ENCODE measurements at places on chromosomes 5 and 9. TPM values are rescaled to one million over a fixed set of nuclear protein-coding genes. Genes with fewer than 3 reads are reported as not detected.

DNA sequence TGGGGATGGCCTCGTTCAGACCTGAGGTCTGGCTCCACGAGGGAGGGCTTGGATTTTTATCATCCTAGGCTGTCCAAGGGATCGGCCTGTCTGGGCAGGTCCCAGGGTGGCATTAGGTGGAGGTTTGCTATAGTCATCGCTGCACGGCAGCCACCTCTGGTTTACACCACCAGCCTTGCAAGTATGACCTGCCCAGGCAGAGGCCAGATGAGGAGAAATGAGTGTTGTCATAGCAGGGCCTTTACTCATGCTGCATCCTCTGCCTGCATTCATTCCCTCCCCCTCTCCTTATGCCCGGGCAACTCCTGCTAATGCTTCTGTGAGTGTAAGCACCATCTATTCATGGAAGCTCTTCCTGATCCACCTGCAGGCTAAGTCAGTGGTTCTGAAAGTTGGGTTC is 15.3 kb upstream of the NDST1 start:
- no peaks in the 10 kb centered on the region for H3K36me3 ChIP-seq
- H3K4me3 ChIP-seq = no peak overlapping the region
- no peak overlapping the region for H3K27ac ChIP-seq
- no peaks in the 10 kb centered on the region for H3K4me1 ChIP-seq
- DNase-seq = no peak
- peaks cover 7% of the 10 kb centered on the region for H3K27me3 ChIP-seq

- no peaks in the 10 kb centered on the region for H3K36me3 ChIP-seq
- H3K27me3 ChIP-seq = no peaks in the 10 kb centered on the region
- peak overlapping the region; percentile 83 for H3K27ac ChIP-seq
- H3K4me1 ChIP-seq = peaks cover 48% of the 10 kb centered on the region
- no peak for DNase-seq
Observed at GRCh38 chr5:173056783-173057061, 570 bp downstream of the CREBRF start.

- H3K4me1 ChIP-seq = peaks cover 80% of the 10 kb centered on the region
- peak overlapping the region; percentile 70 for H3K4me3 ChIP-seq
- DNase-seq = no peak
- no peaks in the 10 kb centered on the region for H3K36me3 ChIP-seq
- no peaks in the 10 kb centered on the region for H3K27me3 ChIP-seq
Observed at GRCh38 chr5:96942078-96942477, 6.2 kb downstream of the LNPEP start.

GRCh38 chr9:133529457-133529856 is 4.7 kb upstream of the MYMK start:
- no peaks in the 10 kb centered on the region for H3K36me3 ChIP-seq
- no peak overlapping the region for H3K27ac ChIP-seq
- DNase-seq = no peak
- no peaks in the 10 kb centered on the region for H3K27me3 ChIP-seq
- no peak overlapping the region for H3K4me3 ChIP-seq

DNA sequence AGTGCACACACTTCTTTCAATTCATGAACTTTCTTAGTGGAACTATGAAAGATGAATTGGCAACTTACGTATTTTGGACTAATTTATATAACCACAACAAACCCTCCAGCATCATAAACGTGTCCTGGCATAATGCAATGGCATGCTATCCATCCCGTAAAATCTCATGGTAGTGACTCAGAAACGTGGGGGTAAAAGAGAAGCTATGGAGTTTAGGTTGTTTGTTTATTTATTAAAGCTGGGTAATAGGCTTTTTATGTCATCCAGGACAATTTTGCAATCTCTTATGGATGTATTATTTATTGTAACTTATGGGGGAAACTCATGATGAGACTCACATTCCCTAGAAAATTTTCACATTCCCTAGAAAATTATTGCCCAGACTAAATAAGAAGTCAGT is 106.3 kb downstream of the GDA start:
- no peak for DNase-seq
- no peak overlapping the region for H3K4me3 ChIP-seq
- H3K4me1 ChIP-seq = no peaks in the 10 kb centered on the region
- no peaks in the 10 kb centered on the region for H3K36me3 ChIP-seq
- peaks cover 23% of the 10 kb centered on the region for H3K27me3 ChIP-seq

DNA sequence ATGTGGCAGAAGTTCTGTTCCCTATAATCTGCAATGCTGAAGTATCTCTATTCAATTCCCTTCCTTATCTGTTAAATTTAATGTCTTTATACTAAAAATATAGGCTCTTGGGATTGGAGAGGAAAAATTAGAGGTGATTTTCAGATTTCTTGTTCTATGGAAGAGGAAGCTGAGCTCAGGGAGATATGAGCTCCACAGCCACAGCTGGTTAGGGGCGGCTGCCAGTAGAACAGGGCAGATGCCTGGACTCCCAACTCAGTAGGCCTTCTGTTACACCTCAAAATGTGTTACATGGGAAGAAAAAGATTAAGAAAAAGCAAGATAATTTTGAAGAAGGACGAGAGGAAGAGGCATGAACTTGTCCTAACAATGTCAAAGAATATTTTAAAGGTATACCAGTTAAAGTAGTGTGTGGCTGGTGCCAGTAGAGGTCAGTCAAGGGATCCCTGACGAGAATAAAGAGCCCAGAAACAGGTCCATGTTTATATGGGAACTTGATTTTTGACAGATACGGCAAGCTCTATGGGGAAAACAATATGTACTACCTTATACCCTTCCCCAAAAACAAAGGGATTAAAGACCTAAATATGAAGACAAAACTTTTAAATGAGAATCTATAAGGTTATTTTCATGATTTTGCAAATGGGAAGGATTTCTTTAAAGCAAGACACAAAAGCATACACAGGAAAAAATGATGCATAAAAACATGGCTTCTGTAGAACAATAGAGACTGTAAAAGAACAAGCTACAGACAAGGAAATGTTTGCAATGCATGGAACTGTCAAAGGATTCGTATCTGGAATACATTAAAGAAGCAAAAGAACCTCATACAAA is 28.7 kb downstream of the DNAJC21 start:
- H3K36me3 ChIP-seq = no peaks in the 10 kb centered on the region
- no peaks in the 10 kb centered on the region for H3K4me1 ChIP-seq
- H3K4me3 ChIP-seq = no peak overlapping the region

DNA sequence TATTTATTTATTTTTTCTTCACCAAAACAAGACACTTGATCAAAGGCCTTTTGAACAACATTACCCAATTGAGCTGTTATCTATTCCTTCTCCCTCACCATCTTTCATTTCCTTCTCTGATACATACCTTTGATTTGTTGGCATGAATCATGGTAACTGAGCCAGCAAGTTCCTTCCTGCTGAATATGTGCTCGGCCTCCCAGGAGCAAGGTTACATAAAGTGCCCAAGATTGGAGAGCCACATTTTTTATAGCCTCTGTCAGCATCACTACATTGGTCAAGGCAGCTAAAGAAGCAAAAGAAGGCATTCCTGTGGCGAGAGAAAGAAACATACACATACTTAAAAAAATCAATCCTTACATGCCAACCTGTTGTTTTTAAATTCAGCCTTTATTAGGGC is 369.6 kb downstream of the CYLC2 start:
- DNase-seq = no peak
- no peak overlapping the region for H3K27ac ChIP-seq
- no peak overlapping the region for H3K4me3 ChIP-seq
- H3K36me3 ChIP-seq = peaks cover 3% of the 10 kb centered on the region

- H3K27me3 ChIP-seq = no peaks in the 10 kb centered on the region
- H3K4me3 ChIP-seq = no peak overlapping the region
- no peaks in the 10 kb centered on the region for H3K4me1 ChIP-seq
Observed at GRCh38 chr9:70817311-70817710, 304.1 kb downstream of the TRPM3 start.

GRCh38 chr9:120477534-120478001 is 102.4 kb downstream of the CDK5RAP2 start:
- DNase-seq = no peak
- peaks cover 3% of the 10 kb centered on the region for H3K4me1 ChIP-seq
- H3K27me3 ChIP-seq = no peaks in the 10 kb centered on the region
- peak overlapping the region; percentile 61 for H3K27ac ChIP-seq

GRCh38 chr9:1386420-1386819 is 336.3 kb downstream of the DMRT2 start:
- no peak overlapping the region for H3K27ac ChIP-seq
- no peaks in the 10 kb centered on the region for H3K36me3 ChIP-seq
- H3K4me3 ChIP-seq = no peak overlapping the region

GRCh38 chr5:69019668-69020375 is 74.0 kb upstream of the SLC30A5 start:
- DNase-seq = no peak
- peaks cover 9% of the 10 kb centered on the region for H3K4me1 ChIP-seq
- no peak overlapping the region for H3K27ac ChIP-seq

DNA sequence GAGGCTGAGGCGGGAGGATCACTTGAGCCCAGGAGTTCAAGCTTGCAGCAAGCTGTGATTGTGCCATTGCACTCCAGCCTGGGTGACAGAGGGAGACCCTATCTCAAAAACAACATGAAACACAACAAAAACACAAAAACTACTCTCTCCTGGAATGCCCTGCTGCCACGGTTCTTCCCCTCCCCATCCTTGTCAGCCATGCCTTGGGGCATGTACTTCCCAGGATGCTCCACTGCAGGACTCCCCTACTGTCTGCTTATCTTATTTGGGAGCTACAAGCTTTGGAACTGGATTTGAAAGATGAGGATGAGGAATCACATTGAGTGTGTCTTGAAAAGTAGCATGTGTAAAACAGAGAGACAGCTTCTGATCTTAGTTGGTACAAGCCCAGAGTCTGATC is 40.1 kb upstream of the KIAA1958 start:
- no peak overlapping the region for H3K4me3 ChIP-seq
- H3K4me1 ChIP-seq = peaks cover 6% of the 10 kb centered on the region
- peak overlapping the region; percentile 36 for H3K27ac ChIP-seq
- DNase-seq = no peak

DNA sequence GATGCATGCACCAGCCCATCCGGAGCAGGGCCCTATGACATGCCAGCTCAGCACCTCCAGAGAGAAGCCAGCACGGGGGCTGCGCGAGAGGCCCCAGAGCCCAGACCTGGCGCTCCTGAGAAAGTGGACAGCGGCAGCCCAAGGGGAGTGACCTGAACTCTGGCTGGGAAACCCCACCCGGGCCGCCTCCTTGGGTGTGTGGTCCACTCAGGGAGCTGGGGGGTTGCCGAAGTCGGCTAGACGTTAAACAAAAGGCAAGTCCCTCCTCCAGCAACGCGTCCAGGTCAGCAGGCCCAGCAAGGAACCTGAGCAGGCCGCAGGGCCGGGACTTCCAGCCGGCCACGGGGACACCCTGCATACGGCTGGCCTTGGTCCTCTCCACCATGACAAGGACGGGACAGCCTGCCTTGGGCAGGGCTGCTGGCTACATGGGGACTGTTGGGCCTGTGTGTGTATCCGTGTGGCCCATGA is 35.7 kb downstream of the NACC2 start:
- H3K4me1 ChIP-seq = peaks cover 17% of the 10 kb centered on the region
- DNase-seq = no peak
- H3K4me3 ChIP-seq = no peak overlapping the region
- H3K27ac ChIP-seq = no peak overlapping the region

DNA sequence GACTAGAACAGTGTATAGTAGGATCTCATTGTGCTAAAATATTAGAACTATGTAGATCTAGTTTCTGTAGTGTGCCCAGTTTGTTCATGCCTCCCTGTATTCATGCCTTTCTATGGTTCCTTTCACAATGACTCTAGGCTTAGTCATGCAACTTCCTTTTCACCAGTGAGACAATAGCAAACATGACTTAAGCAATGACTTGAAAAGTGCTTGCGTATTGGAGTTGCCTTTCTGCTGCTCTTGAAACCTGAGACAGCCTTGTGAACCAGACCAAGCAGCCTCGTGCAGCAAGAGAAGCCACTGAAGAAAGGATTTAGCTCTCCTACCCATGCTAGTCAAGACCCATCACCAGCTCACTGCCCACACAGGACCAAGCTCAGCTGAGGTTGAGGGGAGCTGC is 294.5 kb upstream of the TAS2R1 start:
- no peak for DNase-seq
- no peaks in the 10 kb centered on the region for H3K27me3 ChIP-seq

- no peak overlapping the region for H3K4me3 ChIP-seq
- H3K36me3 ChIP-seq = peaks cover 24% of the 10 kb centered on the region
- no peaks in the 10 kb centered on the region for H3K27me3 ChIP-seq
- DNase-seq = no peak
- H3K27ac ChIP-seq = no peak overlapping the region
Observed at GRCh38 chr5:177466861-177467260, 6.6 kb downstream of the DBN1 start.

GRCh38 chr5:143360755-143361154 is 42.7 kb downstream of the NR3C1 start:
- H3K4me1 ChIP-seq = peaks cover 79% of the 10 kb centered on the region
- peaks cover 22% of the 10 kb centered on the region for H3K36me3 ChIP-seq
- DNase-seq = no peak
- H3K4me3 ChIP-seq = peak overlapping the region; percentile 37
- no peaks in the 10 kb centered on the region for H3K27me3 ChIP-seq

- DNase-seq = no peak
- no peaks in the 10 kb centered on the region for H3K27me3 ChIP-seq
- no peaks in the 10 kb centered on the region for H3K4me1 ChIP-seq
- no peak overlapping the region for H3K4me3 ChIP-seq
- H3K27ac ChIP-seq = no peak overlapping the region
Observed at GRCh38 chr5:91928754-91929521, 545.8 kb upstream of the ARRDC3 start.

- no peak overlapping the region for H3K27ac ChIP-seq
- no peak for DNase-seq
- no peaks in the 10 kb centered on the region for H3K27me3 ChIP-seq
- H3K36me3 ChIP-seq = no peaks in the 10 kb centered on the region
- H3K4me1 ChIP-seq = no peaks in the 10 kb centered on the region
Observed at GRCh38 chr9:106883626-106884190, 20.7 kb downstream of the ZNF462 start.

DNA sequence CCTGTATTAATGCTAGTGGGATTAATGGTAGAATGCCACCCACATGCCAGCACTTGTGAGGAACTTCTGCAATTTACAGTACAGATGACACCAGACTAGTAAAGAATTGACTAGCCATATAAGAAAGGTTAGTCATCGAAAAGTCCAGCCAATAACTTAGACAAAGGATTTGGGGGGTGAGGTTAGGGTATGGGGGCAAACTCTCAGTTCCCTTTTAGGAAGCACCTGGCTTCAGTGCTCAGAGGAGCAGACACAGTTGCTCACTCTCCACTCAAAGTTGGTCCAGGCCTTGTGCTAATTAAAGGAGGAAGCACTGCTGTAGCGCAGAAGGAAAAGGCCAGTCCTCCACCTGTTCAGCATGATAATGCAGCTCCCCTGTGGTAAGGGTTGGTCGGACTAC is 25.2 kb downstream of the TGFBR1 start:
- DNase-seq = no peak
- peaks cover 24% of the 10 kb centered on the region for H3K36me3 ChIP-seq
- H3K27me3 ChIP-seq = no peaks in the 10 kb centered on the region
- peak overlapping the region; percentile 8 for H3K4me3 ChIP-seq
- H3K4me1 ChIP-seq = peaks cover 90% of the 10 kb centered on the region

The MSANTD3 gene
- 11.8 TPM for total RNA-seq

The IRGM gene
- total RNA-seq = 2.2 TPM

The PRR16 gene
- not detected for total RNA-seq

The FBXW5 gene
- 93.1 TPM for total RNA-seq

The COL27A1 gene
- total RNA-seq = 1.4 TPM

The FOXD4 gene
- 0.60 TPM for total RNA-seq

The ACTBL2 gene
- total RNA-seq = not detected

The LCN1 gene
- total RNA-seq = not detected

The FCN2 gene
- not detected for total RNA-seq

The CATSPER3 gene
- 0.78 TPM for total RNA-seq

Data from naive thymus-derived CD8-positive, alpha-beta T cell (primary cell).